ENCODE measurements at places on chromosomes 11 and 22.

- no peak for DNase-seq
Measured at GRCh38 chr22:46966495-46966845, 204.0 kb downstream of the TBC1D22A start.

- no peak for DNase-seq
Measured at GRCh38 chr11:69366591-69366990, 72.6 kb downstream of the MYEOV start.

DNA sequence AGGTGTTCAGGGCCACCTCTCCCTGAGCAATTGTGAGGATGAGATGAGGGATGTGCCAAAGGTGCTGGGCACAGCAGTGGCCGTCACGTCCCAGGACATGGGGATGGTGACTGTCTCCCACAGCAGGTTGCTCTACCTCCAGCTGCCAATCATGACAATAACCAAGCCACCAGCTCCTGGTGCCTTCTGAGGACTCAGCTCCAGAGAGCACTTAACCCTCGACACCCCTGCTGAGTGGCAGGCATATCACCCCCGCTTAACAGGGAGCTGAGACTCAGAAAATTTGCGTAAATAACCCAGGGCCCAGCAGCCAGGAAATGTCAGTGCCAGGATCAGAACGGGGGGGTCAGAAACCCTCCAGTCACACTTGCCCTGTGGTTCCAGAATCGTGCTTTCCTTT is 8.4 kb upstream of the PNPLA5 start:
- no peak for DNase-seq

- DNase-seq = no peak
Measured at GRCh38 chr11:115709297-115709696, 205.1 kb upstream of the CADM1 start.

DNA sequence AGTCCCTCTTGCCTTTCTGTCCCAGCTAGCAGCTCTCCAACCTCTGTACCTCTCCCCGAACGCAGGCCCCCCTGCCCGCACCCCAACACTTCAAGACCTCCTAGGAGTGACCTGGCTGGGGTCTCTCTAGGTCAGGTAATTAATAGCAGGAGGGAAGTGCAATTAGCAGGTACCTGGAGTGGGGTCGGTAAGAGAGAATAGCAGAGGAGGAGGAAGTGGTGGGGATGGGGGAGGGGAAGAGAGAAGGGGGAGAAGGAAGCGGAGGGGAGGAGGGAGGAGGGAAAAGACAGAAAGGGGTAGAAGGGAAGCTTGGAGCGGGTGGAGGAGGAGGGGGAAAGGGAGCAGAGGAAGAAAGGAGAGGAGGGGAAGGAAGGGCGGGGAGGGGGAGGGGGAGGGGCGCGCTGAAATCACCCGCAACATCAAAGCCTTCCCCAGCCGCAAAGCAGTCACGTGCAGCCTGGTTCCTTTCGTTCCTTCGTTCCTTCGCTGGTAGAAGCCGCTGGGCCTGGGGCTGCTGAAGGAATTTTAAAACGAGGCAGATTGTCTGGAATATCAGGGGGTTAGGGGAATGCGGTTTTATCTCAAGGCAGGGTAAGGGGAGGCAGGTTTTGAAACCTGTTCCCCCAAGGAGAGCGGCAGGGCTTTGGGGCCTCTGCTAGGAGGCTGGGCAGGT is 29.3 kb upstream of the TCF20 start:
- no peak for DNase-seq

GRCh38 chr11:126152586-126152985 is 58.9 kb downstream of the RPUSD4 start:
- no peak for DNase-seq

DNA sequence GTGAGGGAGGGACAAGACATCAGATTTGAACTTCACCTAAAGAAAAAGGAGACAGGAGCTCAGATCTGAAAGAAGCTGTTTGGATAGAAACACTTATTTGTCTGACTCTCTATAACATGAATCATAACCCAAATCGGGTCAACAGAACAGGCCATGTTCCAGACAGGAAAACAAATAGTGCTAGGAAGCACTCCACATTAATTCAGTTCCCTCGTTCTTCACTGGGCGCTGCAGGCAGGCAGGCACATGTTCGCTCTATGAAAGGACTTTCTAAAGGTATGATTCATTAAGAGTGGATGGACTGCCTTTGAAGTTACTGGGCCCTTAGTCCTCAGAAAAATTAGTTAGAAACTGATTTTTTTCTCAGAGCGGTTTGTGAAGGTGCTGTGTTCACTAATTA is 137.5 kb upstream of the TRPC6 start:
- DNase-seq = no peak

DNA sequence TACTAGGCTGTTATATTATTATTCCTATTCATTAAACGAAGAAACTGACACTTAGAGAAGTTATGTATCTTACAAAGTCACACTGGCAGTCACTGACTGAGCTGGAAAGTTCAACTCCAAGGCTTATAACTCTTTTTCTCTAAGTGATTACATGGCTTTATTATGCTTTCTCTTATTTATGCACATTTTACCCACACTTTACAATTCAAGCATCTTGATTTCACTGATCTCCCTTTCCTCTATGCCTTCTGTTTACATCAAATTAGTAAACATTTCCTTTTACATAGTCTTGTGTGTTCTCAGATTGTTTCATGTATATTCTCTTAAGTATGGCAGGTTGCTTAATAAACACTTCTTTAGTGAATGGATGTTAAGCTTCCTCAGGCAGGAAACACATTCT is 66.0 kb downstream of the CLPB start:
- no peak for DNase-seq

DNA sequence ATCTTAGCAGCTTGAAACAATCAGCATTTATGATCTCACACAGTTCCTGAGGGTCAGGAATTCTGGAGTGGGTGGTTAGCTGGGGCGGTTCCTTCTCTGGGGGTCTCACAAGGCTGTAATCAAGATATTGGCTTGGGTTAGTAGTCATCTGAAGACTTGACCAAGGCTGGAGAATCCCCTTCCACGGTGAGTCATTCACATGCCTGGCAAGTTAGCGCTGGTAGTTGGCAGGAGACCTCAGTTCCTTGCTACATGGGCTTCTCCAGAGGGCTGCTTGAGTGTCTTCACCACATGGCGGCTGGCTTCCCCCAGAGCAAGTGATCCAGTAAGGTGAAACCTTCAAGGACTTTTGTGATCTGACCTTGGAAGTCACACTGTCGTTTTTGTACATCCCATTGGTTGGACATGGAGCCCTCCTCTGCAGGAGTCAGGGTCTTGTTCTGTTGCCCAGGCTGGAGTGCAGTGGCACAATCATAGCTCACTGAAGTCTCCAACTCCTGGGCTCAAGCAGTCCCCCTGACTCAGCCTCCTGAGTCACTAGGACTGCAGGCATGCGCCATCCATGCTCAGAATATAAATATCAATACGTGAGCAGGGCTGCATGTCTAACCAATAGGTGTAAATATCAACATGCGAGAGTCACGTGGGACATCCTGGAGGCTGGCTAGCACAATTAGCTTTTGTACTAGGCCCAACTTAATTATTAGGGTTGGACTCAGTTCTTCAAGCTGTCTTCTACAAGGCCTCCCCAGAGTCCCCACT is 7.2 kb upstream of the NIPSNAP1 start:
- no peak for DNase-seq

GRCh38 chr11:33804471-33804870 is 30.2 kb upstream of the FBXO3 start:
- no peak for DNase-seq

GRCh38 chr11:85758480-85759039 is 52.4 kb downstream of the SYTL2 start:
- no peak for DNase-seq

- DNase-seq = no peak
Measured at GRCh38 chr11:111652184-111652583, 49.9 kb downstream of the SIK2 start.

DNA sequence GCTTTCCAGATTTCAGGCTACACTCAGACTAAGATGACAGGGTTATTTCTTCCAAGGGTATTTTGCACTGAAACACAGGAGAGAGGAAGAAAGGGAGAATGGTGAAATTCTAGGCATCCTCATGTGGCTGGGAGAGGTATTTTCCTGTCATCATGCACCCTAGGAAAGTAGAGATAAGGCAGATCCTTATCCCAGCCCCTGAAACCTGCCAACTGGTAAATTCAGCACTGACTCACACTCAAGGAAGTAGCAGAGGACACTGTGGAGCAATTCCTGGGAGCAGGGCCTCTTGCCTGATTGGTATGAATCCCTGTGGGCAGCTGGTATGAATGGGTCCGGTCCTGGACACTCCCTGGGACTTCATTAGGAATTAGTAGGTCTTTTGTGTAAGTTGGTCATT is 37.6 kb upstream of the SLC5A1 start:
- DNase-seq = no peak

DNA sequence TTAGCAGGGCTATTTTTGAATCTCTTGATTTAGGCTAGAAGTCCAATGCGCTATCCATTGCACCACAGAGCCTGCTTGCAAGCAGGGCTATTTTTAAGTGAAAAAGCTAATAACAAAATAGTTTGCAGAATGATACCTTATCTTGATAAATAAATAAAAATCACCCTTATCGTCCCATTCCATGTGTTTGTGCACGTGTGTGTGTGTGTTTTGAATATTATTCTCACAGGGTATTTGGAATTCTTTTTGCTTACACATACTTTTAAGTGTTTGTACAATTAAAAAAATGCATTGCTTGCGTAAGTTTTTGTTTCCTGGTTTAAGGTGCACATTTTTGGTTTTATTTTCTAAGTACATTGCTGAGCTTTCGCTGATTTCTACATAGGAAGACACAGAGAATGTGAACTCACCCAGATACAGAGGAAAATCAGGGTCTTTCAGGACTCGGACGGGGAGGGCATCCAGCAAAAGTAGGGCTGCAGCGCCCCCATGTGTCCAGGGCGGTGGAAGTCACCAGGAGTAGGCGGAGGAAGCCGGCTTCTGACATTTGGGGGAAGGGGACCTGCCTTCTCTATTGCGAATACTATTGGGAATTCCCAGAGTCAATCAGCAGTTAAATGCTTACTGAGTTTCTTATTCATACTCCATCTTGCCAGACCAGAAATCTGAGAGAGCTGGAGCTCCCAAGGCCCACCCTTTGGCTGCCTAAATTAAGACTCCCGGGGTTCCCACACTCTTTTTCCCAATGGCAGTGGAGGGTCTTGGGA is 27.3 kb downstream of the SLC1A2 start:
- DNase-seq = peak; percentile 74

GRCh38 chr11:88353835-88354496 is 16.4 kb upstream of the CTSC start:
- no peak for DNase-seq

GRCh38 chr11:85914425-85914824 is 59.2 kb downstream of the CCDC83 start:
- no peak for DNase-seq

- no peak for DNase-seq
Measured at GRCh38 chr22:26033071-26033470, 136.2 kb upstream of the SEZ6L start.

DNA sequence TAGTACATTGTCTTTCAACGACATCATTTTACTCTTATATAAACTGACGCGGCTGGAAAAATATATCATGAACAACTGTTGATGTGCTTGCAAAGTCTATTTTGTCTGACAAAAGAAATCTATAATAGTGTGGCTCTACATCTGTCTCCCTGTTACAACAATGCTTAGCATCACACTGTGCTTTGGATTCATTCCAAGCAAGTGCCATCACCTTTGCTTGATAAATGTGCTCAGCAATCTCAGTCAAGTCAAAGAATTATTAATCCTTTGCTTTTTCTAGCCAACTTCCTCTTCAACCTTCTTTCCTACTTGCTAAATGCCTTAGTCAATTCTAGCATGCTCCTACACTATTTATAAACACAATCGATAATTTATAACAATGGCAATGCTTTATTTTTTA is 140.5 kb downstream of the FCHSD2 start:
- no peak for DNase-seq

DNA sequence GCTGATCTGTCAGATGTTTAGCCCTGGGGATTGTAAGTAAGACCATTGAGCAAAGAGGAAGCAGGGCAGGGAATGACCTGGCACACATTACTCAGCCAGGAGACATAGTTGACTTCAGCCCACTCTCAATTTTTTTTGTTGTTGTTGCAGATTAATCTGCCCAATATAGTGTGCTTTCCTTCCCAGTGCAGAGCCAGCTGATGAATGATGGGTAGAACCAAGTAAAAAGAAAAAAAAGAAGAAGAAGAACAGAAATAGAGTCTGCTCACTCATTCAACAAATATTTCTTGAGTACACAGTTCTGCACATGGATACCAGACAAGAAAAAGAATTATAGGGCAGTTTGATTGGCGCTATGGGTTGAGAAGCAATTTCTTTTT is 292.7 kb downstream of the ETS1 start:
- no peak for DNase-seq

DNA sequence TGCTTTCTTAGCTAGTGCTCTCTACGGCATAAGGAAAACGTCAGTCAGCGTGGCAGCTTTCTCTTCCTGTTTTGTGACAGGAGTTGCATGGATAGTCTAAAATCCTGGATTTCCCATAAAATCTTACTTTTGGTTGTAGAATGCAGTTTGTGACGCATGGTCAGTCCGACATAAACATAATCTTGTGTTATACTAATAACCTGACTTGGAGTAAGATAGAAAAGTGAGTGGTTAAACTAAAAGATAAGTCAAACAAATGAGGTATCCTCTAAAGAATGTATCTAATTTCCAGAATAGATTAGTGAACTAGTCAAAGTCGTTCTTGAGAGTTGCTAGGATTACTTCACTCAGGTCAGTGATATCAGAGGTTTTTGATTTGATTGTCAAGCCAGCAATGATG is 157.6 kb downstream of the PGR start:
- DNase-seq = no peak

GRCh38 chr22:44348971-44349560 is 36.3 kb upstream of the SHISAL1 start:
- DNase-seq = no peak

DNA sequence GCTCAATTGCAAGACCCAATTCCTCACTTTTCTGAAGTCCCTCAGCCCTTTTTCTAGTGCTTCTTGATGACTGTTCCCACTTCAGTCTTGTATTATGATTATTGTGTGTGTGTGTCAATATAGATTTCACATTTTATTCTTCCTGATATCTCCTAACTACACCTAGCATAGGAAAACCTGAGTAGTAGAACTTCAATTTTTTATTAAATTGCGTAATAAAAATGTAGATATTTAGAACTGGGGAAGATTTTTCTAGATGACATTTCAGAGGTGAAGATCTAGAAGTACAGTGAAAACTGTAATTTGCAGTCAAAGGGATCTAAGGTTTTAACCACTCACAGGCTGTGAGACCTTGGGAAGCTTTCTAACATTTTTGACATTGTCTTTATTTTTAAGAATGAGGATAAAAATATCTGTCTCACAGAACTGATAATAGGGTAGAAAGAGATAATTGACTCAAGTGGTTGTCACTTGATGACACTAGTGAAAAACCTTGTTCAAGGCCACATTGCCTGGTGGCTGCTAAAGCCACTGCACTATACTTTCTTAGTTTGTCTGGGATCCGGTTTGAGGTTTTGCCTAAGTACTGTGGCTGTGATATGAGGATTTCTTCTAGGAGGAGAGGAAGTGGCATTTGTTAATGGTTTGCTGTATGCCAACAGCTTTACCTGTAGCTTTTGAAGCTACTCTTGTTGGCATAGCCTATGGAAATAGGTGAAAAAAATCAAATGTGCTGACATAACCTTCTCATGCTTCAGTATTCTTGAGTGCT is 32.2 kb upstream of the SESN3 start:
- no peak for DNase-seq

GRCh38 chr11:69644071-69644961 is 3.4 kb downstream of the CCND1 start:
- no peak for DNase-seq

Measured in NCI-H526 treated with DMSO at 0.1 percent for 48 hours (cell line).